ENCODE measurements at places on chromosomes 3 and 15. TPM values are rescaled to one million over a fixed set of nuclear protein-coding genes. Genes with fewer than 3 reads are reported as not detected.
A peak's percentile ranks its signal among the peaks of the same experiment; 100 is the strongest.

DNA sequence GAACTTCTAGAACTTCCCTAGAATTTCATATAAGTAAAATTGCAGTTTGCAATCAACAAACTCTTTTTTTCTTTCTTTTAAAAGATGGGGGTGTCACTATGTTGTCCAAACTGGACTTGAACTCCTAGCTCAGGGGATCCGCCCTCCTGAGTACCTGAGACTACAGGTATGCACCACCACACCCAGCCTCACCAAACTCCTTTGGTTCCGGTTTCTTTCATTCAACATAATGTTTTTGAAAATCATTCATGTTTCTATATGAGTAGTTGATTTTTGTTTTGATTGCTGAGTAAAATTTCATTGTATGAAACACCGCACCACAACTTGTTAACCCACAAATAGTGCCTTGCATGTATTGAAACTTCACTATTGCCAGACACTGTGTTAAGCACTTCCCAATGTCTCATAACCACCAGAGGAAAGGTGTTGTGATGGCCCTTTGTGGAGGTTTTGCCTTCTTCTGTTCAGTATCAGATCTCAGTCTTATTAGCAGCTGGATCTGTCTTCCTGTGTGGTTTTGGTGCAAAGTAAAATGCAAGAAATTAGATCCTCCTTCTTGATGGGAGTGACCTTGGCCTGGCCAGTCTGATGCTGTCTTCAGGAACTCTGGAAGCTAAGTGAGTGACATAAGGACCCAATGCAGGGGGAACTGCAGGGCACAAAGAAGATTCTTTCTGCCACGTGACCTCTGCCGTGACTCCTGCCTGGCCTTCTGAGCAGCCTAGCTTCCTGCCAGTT, 78.8 kb upstream of the UBE2E1 start:
- peaks cover 13% of the 10 kb centered on the region for H3K4me1 ChIP-seq
- no peaks in the 10 kb centered on the region for H3K27me3 ChIP-seq
- H3K27ac ChIP-seq: peak overlapping the region; percentile 79
- H3K36me3 ChIP-seq: no peaks in the 10 kb centered on the region

ZNF639 gene
- 44.6 TPM for total RNA-seq

- H3K4me3 ChIP-seq: no peak overlapping the region
- no peak for DNase-seq
- peaks cover 18% of the 10 kb centered on the region for H3K4me1 ChIP-seq
- no peaks in the 10 kb centered on the region for H3K36me3 ChIP-seq
- peak overlapping the region; percentile 12 for H3K27ac ChIP-seq
- H3K27me3 ChIP-seq: peaks cover 11% of the 10 kb centered on the region
Observed at GRCh38 chr3:10357592-10358308, 36.8 kb upstream of the SEC13 start.

RGMA gene
- 205 TPM for total RNA-seq

DNA sequence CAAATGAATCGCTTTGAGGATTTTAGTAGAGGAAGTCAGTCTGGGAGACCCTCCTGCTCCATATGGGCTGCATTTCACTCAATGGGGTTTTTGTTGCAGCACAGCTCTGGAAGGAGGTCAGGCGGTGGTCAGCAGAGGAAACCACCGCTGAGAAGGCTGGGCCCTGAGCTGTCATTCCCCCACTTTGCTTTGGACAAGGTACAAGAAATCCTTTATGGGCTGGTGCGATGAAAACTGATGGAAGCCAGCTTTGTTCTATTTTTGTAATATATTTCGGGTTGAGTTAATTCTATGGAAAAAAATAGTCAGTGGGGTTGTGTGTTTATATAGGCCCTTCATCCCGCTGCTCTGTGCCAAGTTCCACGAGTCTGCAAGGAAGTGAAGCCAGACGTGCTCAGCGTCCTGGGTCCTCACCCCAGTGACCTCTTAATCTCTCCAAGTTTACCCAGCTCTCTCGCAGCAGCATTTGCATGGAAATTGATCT, 157.1 kb upstream of the TMC3 start:
- peaks cover 35% of the 10 kb centered on the region for H3K4me1 ChIP-seq
- H3K4me3 ChIP-seq: peak overlapping the region; percentile 20
- H3K36me3 ChIP-seq: no peaks in the 10 kb centered on the region
- H3K27ac ChIP-seq: no peak overlapping the region
- DNase-seq: peak; percentile 26
- H3K27me3 ChIP-seq: no peaks in the 10 kb centered on the region

ATXN7 gene
- total RNA-seq: 22.0 TPM

DNA sequence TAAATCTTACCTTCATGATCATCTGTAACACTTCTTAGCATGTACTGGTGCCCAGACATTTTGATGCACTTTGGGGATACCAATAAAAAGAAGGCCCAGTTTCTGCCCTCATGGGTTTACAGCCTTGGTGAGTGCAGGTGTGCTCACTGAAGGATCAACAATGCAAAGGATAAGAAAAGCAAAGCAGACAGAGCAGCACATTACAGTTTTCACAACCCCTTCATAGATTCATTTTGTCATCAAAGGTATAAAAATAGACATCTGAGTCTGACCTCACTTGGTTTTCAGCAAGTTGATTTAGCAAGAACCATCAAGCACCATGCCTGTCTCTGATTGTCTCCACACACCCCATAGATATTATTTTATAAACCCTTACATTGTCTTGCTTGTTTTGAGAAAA, 77.6 kb downstream of the BFSP2 start:
- no peak for DNase-seq
- peaks cover 13% of the 10 kb centered on the region for H3K27me3 ChIP-seq
- no peaks in the 10 kb centered on the region for H3K36me3 ChIP-seq
- H3K27ac ChIP-seq: no peak overlapping the region
- H3K4me1 ChIP-seq: peaks cover 62% of the 10 kb centered on the region

GRCh38 chr15:58361273-58361759, 70.5 kb upstream of the LIPC start:
- no peaks in the 10 kb centered on the region for H3K4me1 ChIP-seq
- H3K36me3 ChIP-seq: peaks cover 4% of the 10 kb centered on the region
- no peak for DNase-seq
- H3K27ac ChIP-seq: no peak overlapping the region
- no peaks in the 10 kb centered on the region for H3K27me3 ChIP-seq

MYL3 gene
- not detected for total RNA-seq

- H3K27me3 ChIP-seq: no peaks in the 10 kb centered on the region
- peaks cover 15% of the 10 kb centered on the region for H3K36me3 ChIP-seq
- H3K27ac ChIP-seq: no peak overlapping the region
- H3K4me3 ChIP-seq: no peak overlapping the region
- peaks cover 14% of the 10 kb centered on the region for H3K4me1 ChIP-seq
- no peak for DNase-seq
Observed at GRCh38 chr15:77347197-77347596, 72.7 kb downstream of the PEAK1 start.

All from neural crest cell (in vitro differentiated cells).